ENCODE measurements at places on chromosomes 13 and 19.

DNA sequence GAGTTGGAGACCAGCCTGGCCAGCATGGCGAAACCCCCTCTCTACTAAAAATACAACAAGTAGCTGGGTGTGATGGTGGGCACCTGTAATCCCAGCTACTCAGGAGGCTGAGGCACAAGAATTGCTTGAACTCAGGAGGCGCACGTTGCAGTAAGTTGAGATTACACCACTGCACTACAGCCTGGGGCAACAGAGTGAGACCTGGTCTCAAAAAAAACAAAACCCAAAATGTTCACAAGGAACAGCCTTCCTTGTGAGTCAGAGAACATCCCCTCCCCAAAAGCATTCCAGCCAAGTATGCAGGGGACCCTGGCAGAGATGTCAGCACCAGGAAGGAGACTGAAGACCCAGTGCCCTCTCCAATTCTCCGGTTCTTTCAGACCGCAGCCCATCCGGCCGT, 314.9 kb upstream of the TSHZ3 start:
- DNase-seq, result no peak

DNA sequence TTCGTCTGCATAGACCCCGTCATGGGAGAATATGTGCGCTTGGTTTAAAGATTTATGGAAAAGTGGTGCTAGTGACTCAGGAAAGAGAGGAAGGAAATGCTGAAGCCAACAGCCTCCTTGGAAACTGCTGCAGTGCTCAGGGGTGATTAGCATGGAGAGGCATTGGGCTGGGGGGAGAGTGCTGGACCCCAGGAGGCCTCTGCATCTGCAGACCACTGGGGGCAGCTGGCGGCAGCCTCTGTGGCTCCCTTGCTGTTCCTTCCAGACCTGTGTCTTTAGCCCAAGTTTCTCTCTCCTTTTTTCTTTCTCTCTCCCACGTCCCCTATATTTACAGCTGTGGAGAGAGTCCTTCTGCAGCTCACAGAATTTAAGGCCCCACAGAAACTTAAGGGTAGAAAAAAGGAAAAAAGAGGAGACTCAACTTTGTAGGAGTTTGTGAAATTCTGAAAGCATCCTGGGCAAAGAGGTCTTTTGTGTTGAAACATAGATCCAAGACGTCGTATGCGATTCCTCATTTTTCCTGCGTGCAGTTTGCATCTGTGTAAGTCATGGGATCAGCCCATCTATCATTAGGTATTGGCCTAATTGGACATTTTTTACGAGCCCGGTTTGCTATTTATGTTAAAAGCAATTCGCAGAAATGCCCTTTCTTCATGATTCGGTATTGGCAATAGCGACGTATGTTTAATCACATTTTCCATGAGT, 116.2 kb upstream of the ZNF536 start:
- no peak for DNase-seq

DNA sequence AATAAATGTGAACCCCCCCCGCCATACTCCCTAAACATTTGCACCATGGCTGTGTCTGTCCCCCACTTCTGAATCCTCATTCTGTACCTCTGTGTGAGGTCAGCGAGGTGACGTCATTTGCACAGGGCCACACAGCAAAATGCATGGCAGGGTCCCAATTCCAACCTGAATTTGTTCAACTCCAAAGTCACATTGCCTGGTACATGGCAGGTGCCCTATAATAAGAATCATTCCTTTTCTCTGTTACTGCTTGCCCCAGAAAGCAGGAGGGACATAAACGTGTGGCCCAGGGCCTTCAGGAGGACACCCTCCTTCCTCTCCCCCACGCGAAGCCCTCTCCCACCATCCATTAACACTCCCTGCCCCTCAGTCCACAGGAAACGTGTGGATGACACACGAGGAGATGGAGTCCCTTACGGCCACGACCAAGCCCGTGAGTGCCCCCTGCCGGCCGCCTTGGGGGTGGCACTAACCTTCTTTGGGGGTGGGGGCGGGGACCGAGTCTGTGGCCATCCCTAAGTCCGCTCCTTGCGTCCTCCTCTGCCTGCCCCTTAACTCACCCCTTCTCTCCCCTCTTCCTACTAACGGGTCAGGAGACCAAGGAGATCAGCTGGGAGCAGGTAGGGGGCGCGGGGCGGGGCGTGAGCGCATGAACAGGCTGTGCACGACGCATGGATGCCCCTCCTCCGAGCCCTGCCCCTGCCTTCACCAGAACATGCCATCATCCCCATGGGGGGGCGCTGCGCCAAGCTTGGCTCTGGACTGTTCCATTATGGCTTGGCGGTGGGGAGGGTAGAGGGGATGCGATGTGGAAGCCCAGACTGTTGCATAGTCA, 9.4 kb downstream of the HRC start:
- peak; percentile 77 for DNase-seq

DNA sequence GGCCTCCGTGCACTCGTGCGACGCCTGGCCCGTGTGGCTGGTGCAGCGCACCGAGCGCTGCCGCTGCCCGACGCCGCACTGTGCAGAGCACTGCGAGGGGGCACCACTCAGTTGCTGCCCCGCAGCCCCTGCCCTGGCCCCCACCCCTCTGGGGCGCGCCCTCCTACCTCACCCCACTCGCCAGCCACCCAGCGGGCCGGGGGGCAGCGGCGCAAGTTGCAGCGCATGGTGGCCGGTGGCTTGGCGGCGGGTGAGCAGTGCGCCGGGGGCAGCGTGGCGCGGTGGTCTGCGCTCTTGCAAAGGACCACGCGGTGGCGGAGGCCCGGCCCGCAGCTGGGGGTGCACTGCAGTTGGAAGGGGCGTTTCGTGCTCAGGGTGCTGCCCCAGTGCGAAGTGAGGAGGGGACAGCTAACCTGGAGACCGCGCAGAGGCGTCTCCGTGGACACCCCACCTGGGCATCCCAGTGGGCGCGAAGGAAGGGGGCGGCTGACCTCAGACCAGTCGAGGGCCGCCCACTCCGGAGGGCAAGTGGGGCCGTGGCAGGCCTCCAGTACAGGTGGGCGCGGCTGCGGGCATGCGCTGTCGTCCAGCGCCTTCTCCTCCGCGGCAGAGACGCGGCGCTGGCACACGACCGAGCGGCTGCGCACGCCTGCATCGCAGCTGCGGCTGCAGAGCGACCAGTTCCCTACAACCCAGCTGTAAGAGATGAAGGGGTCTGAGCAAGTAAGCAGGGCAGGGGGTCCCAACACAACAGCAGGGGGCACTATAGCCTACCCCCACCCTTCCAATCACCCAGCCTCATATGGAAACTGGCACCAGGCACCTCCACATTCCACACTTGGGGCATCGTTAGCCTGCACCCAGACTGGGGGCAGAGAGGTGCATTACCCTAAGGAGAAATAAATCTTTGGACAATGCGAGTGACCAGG, 8.0 kb upstream of the MYO1F start:
- no peak for DNase-seq

- no peak for DNase-seq
Observed at GRCh38 chr19:13033244-13033643, 38.0 kb downstream of the NFIX start.
